Right lobe of liver (tissue), 6 donors: ENCODE measurements at places on chromosomes 6 and 20. TPM values are rescaled to one million over a fixed set of nuclear protein-coding genes. Genes with fewer than 3 reads are reported as not detected.
A peak's percentile ranks its signal among the peaks of the same experiment; 100 is the strongest.

- no peaks in the 10 kb centered on the region for H3K36me3 ChIP-seq
- H3K27me3 ChIP-seq: no peaks in the 10 kb centered on the region
- no peak for DNase-seq
- no peak overlapping the region for H3K27ac ChIP-seq
- no peak overlapping the region for H3K4me3 ChIP-seq
Measured at GRCh38 chr6:74991573-74992332, 214.1 kb downstream of the COL12A1 start.

GRCh38 chr6:155177363-155177961 is 86.4 kb upstream of the CLDN20 start:
- H3K27ac ChIP-seq: no peak overlapping the region
- no peaks in the 10 kb centered on the region for H3K4me1 ChIP-seq
- no peak for DNase-seq

DNA sequence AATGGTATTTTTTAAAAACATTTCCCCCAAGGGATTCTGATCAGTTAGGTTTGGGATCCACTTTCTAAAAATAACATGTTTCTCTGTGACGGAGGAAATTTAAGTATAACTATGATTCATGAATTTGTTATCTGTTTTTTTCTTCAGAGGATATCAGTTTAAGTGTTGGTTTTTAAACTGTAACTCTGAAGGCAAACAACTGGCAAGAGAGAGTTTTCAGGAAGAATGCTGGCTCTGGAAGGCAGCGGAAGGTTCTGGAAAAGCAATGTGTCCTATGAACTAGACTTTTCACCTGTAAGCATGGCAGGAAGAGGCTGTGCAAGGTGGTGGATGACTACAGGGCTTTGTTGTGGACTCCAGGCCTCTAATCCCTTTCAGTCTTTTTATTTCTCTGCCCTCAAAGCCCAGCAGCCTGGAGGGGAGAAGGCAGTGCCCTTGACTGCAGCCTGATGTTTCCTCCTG is 153.1 kb downstream of the GMPR start:
- no peaks in the 10 kb centered on the region for H3K4me1 ChIP-seq
- DNase-seq: peak; percentile 27
- peak overlapping the region; percentile 63 for H3K27ac ChIP-seq
- no peaks in the 10 kb centered on the region for H3K36me3 ChIP-seq
- no peaks in the 10 kb centered on the region for H3K27me3 ChIP-seq

Gene TRIM10
- total RNA-seq: 1.0 TPM

Gene TRIM15
- 1.7 TPM for total RNA-seq

Gene C6orf58
- total RNA-seq: not detected

Gene NHLRC1
- 2.5 TPM for total RNA-seq

Gene HLA-DPA1
- 23.8 TPM for total RNA-seq

DNA sequence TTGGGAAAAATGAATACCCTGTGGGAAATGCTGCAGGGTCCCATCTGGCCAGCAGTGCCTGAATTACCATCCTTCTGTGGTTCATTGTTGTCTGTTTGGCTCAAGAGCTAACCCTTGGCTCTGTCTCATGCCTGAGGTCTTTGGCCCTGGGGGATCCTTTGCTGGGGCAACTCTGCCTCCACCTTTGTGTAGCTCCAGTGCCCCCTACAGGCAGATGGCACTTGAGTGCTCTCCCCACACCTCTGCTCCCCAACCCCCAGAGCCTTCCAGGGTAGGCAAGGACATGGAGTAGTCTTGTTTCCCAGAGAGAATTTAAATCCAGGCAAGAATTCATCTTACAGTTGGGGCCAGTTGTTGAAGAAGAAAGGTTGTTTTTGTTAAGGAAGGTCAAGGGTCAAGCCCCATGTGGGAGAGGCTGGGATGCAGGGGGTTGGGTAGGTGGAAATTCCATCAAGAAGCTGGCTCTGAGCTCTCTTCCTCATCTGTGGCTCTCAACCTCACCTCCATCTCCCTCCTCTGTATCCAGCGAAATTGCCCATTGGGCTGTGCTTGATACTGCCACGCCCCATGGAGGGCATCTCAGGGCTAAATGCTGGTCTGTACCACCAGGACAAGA is 44.2 kb downstream of the ZNF831 start:
- peak; percentile 64 for DNase-seq
- H3K36me3 ChIP-seq: no peaks in the 10 kb centered on the region
- H3K27me3 ChIP-seq: no peaks in the 10 kb centered on the region
- H3K4me1 ChIP-seq: no peaks in the 10 kb centered on the region
- H3K27ac ChIP-seq: no peak overlapping the region

DNA sequence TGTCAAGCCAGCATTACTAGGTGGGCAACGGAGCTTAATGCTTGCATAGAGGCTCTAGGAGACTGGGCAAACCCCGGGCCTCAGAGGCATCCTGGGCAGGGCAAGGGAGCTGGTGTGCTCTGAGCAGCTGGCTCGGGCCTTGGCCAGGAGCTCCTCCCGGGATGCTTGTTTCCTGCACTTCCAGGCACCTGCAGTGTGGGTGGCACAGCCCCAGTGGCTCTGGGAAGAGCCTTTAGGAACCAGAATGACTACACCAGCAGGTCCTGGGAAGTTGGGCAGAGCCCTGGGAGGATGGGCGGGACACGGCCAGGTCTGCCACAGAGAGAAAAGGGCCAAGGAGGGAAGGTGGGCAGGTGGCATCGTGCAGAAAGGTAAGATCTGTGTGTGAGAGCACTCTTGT is 80.4 kb upstream of the CD93 start:
- H3K27me3 ChIP-seq: no peaks in the 10 kb centered on the region
- H3K4me1 ChIP-seq: no peaks in the 10 kb centered on the region
- DNase-seq: no peak

GRCh38 chr6:129749749-129750120 is 39.8 kb upstream of the ARHGAP18 start:
- no peak overlapping the region for H3K4me3 ChIP-seq
- no peaks in the 10 kb centered on the region for H3K36me3 ChIP-seq
- no peak for DNase-seq
- no peaks in the 10 kb centered on the region for H3K27me3 ChIP-seq
